Activated T-helper 1 cell treated with anti-CD3 and anti-CD28 coated beads, Interleukin-12 subunit alpha, Interleukin-12 subunit beta, Interleukin-2, Interleukin-4 antibody, amounts not matched to agents 30 ng/mL and 10 ng/mL and 1 ng/mL, durations not matched to agents 14 hours and 24 hours and 36 hours (primary cell): ENCODE measurements at places on chromosomes 12 and 14.

- no peak for DNase-seq
Observed at GRCh38 chr12:45789025-45789424, 59.5 kb downstream of the ARID2 start.

GRCh38 chr14:94884616-94885230 lies 114.8 kb upstream of the GSC start:
- no peak for DNase-seq

DNA sequence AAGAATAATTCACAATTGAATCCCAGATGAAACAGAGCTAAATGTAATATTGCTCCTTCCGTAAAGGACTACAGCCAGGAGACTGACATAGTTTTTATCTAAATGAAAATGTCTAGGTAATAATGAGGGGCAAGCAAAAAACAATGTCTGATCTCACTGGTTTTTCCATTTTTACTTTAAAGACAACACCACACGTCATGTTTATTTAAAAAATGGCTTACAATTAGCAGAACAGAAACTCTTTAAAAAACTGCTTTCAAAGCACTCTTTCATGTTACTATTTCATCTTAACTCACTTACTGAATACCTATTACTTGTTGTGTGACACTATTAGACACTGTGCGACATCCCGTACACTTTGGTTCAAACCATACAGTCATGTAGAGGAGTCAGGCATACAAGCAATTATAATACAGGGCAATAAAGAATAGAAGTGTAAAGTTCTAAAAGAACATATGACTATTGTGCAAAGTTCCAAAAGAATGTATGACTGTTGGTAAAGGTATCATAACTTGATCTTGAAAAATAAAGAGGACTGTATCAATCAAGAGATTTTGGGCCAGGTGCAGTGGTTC lies 9.1 kb downstream of the BTBD7 start:
- DNase-seq = no peak

- no peak for DNase-seq
Observed at GRCh38 chr12:49021292-49021915, 2.8 kb upstream of the PRKAG1 start.

- DNase-seq = no peak
Observed at GRCh38 chr12:56205445-56205844, 16.2 kb upstream of the SMARCC2 start.

DNA sequence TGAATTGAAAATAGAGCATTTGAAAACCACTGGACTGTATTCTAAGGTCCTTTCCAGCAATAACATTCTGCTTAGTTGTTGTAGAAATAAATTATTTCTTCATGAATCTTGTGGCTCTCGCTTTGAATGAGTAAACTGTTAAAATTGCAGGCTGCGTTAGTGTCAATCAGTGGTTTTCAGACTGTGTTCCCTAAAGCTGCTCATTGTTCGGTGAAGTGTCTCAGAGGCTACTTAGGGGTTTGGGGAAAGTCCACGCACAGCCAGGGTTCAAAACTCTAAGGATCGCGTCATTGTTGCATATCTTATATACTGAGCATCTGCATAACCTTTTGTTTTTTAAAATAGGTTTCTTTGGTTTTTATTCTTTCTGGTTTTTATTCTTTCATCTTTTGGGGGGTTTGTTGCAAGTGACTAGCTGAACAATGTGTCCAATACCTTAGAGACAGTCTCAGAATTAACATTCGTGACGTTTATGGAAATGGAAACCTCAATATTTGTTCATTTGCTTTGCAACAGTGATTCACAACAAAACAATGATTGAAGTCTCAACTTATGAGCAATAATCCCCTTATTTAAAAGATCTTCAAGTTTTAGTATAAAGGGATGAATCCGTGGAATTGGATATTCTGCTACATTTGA lies 108.1 kb downstream of the TTLL5 start:
- DNase-seq = no peak
